ELF-1 (cell line): ENCODE measurements at places on chromosomes 6 and 20.

- no peak for DNase-seq
Measured at GRCh38 chr6:15620611-15621010, 42.2 kb downstream of the DTNBP1 start.

DNA sequence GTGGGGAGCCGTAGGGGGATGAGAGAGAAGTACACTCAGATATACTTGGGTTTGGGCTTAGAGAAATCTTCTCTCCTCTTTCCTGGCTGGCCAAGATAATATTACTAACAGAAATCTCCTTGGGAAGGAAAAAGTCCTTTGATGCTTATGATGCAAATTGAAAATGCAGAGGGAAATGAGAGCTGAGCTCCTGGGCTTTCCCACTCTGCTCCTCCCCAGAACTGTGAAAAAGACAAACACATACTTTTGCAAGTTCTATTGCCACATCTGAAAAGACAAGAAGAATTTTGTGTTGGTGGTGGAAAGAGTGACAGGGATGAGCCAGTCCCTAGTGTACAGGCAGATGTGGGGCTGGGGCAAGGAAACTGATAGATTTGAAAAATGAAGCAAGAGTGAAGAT lies 185.9 kb downstream of the ANKRD60 start:
- DNase-seq: no peak

GRCh38 chr20:62059920-62060630 lies 5.6 kb downstream of the TAF4 start:
- no peak for DNase-seq

GRCh38 chr6:8434727-8435092 lies 635 bp downstream of the SLC35B3 start:
- DNase-seq: no peak

- no peak for DNase-seq
Measured at GRCh38 chr6:39755231-39755630, 30.0 kb upstream of the KIF6 start.

GRCh38 chr20:10362674-10363073 lies 71.3 kb downstream of the MKKS start:
- DNase-seq: no peak

- DNase-seq: no peak
Measured at GRCh38 chr6:104252276-104252675, 607.4 kb downstream of the HACE1 start.

DNA sequence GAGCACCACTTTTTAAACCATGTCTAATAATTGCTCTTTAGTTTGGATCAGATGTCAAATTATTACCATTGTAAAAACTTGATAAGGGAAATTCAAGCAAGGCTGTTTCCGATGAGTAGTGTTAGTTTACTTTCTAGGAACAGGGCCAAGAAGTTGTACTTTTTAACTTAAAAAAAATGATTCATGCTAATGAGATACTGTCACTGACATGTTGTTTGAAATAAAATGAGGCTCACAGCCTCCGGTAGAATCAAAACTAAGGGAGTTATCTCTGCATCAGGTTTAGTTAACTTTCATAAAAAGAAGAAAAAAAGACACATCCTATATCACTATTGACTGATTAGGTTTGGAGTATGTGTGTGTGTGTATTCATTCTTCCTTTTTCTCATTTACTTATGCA lies 55.2 kb upstream of the SUPT3H start:
- DNase-seq: no peak

DNA sequence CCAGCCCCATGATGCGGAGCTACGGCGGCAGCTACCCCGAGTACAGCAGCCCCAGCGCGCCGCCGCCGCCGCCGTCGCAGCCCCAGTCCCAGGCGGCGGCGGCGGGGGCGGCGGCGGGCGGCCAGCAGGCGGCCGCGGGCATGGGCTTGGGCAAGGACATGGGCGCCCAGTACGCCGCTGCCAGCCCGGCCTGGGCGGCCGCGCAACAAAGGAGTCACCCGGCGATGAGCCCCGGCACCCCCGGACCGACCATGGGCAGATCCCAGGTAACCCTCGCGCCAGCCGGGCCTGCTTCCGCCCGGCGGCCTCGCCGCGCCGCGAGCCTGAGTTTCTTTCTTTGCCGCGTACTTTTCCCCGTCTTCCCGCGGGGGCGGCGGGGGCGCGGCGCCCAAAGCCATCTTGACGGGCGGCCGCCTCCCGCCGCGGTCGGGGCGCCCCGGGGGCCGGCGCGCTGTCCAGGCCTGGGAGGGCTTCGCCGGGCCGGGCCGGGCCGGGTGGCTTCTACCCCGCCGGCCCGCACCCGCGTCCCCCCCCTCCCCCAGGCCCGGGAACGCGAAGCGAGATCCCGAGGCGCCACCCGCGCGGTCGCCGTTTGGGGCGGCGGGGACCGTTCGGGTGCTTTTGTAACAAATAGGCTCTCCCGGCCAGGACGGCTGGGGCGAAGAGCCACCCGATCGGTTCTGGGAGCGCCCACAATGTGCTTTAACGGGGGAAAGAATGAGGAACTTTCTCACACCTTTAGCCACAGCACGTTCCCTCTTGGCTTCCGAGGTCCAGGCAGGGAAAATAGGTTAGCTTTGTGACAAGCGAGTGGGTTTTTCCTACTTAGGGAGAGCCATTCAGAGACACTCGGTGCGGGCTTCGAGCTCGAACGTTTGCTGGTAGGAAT lies 2.3 kb downstream of the ARID1B start:
- DNase-seq: peak; percentile 62

DNA sequence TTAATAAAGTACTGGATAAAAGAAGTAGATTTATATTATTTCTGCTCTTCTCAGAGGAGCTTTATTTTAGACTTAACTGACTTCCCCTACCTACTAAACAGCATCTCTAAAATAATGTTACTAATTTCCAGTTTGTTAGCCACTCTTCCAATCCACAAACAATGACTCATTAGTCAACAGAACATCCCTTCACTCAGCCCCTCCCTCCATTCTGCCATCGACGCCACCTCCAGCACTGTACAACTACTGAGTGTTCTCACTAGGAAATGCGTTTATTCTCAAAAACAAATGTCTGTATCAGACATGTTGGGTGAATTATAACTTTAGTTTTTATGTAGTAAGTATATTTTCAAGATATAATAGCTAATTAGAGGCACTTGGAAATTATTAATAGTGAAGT lies 427.0 kb downstream of the EYS start:
- DNase-seq: no peak

GRCh38 chr6:157455731-157456523 lies 74.9 kb downstream of the ZDHHC14 start:
- no peak for DNase-seq

DNA sequence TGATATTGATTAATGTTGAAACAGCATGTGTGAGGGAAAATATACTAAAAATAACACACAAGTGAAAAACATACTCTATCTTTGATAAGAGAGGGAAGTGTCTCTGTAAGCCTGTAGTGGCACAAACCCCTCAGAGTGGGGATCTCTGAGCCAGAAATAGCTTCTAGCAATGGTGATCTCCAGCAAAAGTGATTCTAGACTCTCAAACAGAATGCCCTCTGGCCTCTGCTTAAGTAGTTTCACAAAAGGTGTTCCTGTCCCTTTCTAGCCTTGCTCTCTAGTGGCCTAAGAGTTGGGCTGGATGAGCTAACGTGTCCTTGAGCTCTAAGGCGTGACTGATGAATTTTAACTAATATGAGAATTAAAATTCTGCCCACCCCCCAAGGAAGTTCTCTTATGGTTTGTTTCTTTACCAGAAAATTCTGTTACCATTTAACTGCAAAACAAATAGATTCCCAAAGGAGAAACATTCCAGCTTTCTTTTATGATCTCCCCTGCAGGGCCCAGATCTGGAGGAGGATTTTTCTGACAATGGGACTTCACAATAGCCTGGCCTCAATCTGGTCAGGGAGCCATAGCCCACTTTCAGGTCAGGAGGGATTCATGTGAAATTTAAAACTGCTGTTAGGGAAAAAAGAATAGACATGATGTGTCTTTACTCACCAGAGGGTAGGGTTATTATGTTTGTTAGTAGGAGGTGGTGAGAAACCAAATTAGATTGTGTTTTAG lies 182.5 kb upstream of the LAMP5 start:
- DNase-seq: peak; percentile 36

GRCh38 chr6:40726853-40727252 lies 139.7 kb upstream of the LRFN2 start:
- DNase-seq: no peak

- no peak for DNase-seq
Measured at GRCh38 chr20:61551401-61551800, 299.3 kb downstream of the CDH4 start.

- no peak for DNase-seq
Measured at GRCh38 chr6:39905640-39905975, 28.7 kb downstream of the MOCS1 start.

- DNase-seq: no peak
Measured at GRCh38 chr6:113428702-113429101, 428.4 kb upstream of the MARCKS start.

GRCh38 chr6:128156321-128157111 lies 255.7 kb upstream of the THEMIS start:
- no peak for DNase-seq

GRCh38 chr6:137489046-137490005 lies 4.9 kb downstream of the OLIG3 start:
- peak; percentile 80 for DNase-seq

DNA sequence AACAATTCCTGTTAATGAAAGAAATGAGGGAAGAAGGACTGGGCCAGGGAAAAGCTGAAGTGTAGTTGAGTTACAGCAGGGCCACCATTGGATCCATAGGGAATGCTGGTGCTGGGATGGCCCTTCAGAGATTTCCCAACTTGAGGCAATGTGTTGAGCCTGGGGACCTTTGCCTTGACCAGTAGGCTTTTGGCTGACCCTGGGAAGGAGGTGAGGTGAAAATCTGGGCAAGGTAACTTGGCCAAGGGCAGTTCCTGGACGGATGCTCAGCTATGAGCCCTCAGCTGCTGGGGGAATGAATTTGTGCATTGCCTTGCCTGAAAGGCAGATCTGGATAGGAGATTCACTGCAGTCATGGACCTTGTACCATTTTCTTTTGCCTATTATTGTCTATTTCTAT lies 20.4 kb downstream of the UTRN start:
- DNase-seq: no peak

DNA sequence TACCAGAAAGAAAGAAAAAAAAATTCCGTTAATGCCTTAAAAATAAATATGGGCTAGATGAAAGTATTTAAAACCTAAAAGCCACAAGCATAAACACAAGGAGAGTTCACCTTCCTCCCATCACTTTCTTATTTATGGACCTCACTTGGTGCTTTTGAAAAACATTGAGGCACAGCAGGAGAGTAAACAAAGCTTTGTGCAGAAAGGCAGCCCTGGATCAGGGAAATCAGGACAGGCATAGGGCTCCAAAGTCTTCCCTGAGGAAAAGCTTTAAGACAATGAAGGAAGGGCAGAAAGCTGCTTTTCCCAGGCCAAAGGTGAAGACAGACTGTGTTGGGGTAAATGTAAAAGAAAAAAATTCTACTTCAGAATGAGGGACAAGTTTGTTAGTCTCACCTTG lies 207.9 kb downstream of the CLVS2 start:
- peak; percentile 43 for DNase-seq

- no peak for DNase-seq
Measured at GRCh38 chr20:19172637-19173036, 39.8 kb upstream of the SLC24A3 start.

GRCh38 chr20:19291024-19291817 lies 78.8 kb downstream of the SLC24A3 start:
- DNase-seq: no peak

DNA sequence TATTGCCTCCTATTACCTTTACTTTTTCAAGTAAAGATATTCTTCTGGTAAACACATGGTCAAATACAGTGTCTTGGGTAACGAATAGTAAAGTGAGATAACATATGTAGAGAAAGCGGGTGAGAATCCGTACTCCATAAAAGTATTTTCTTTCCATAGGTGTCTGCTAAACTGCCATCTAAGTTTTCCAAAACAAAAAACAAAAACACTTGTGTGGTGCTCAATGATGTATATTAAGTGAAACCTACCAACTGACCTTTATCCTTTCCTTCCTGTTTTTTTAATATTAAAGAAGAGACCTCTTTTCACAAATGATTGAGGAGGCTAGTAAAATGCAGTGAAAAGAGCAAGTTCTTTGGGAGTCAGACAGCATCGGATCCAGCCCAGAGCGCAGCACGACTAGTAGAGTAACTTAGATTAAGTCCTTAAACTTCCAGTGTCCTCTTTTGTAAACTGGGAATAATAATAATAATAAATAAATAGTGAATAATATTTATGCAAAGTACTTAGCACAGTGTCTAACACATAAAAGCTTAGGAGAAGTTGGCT lies 437 bp upstream of the CDKAL1 start:
- DNase-seq: no peak

- no peak for DNase-seq
Measured at GRCh38 chr20:14928083-14928482, 590.7 kb upstream of the FLRT3 start.

DNA sequence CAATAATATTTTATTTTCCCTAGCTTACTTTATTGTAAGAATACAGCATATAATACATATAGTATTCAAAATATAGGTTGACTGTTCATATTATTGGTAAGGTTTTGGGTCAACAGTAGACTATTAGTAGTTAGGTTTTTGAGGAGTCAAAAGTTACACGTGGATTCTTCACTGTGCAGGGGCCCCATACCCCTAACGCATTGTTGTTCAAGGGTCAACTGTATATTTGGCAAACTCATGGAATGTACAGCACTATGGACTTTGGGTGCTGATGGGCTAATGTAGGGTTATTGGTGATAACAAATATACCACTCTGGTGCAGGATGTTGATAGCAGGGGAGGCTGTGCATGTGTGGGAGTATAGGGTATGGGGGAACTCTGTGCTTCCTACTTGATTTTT lies 397.2 kb downstream of the BCKDHB start:
- no peak for DNase-seq

DNA sequence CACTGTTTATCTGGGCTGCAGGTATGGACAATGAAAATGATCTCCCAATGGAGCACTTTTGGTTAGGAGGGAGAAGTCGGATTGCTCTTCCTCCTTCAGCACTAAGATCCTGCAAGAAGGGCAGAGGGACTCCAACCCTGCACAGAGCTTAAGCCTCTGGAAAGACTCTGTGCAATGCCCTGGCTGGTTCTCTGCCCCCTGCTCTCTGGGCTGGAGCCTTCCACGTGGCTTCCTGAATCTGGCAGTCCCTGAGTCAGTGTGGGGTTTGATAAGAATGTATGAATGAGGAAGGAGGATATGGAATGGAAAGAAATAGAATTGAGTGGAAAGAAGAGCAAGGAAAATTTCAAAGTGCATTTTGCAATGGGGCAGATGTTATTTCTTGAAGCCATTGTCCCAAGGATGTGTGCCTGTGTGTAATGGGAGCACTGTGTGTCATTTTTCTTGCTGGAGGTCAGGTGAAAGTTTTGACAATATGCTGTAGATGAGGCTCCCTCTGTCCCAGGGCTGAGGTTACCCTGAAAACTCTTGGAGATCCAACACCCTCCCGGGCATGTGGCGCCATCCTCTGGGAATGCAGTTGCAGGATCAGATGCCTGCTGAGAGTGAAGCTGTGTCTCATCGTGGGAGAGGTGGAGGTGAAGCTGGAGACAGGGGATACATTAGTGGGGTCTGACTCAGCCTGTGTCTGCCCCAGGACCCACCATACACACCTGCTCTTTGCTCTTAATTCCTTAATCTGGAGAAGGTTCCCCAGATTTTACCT lies 16.3 kb upstream of the CST9L start:
- no peak for DNase-seq

DNA sequence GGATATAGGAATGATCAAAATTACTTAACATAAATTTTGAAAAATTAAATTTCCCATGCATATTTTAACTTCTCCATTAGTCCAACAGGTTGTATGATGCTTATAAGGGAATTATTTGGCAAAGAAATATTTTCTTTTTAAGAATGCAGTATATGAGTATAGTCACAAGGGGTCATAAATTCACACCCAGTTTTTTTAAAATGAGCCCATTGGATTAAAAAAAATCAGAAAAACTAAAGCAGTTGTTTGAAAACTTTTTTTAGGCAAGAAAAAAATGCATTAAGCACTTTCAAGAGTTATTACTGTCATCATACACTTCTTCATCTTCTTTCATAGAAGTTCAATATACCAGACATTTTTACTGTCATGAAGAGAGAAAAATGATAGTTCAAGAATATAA lies 404.2 kb upstream of the FLRT3 start:
- DNase-seq: no peak
